NCI-H748 treated with DMSO at 0.1 percent for 48 hours (cell line): ENCODE measurements at places on chromosomes 16 and 17.

- DNase-seq = no peak
Observed at GRCh38 chr17:61118871-61119270, 280.8 kb upstream of the TBX2 start.

DNA sequence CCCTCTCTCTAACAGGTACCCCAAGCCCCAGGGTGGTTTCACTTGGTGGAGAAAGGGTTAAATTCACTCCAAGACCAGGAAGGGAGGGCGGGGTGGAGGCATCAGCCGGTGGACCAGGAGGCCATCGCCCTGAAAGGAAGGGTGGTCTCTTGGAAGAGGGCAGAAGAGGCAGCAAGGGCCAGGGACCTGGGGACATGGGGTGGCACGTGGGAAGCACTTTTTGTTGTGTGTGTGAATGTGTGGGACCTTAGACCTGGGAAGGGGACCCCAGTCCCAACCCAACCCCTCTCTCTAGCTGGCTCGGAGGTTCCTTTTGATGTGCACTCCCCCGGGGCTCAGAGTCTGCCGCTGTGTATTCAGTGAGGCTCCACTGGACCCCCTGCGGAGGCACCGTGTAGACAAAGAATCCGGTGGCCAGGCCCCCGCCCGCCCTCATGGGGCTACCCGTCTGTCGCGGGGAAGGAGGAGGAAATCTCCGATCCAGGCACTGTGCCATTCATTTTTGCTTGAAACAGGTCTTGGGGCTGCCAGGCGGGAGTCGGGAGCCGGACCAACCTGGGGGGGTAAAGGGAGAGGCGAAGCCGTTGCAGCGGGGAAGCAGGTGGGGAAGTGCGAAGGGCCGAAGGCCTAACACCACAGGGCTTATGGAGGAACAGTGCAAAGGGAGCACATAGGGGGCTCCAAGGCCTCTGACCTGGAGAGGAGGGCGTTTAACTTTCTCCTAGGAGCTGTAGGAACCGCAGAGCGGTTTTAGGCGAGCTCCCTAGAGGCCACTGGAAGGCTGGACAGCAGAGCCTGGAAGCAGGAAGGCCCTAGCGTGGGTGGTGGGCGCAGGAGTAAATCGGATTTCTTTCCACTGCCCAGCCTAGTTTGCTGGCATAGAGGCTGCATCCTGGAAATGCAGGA, 3.2 kb upstream of the WNT3 start:
- DNase-seq = no peak

DNA sequence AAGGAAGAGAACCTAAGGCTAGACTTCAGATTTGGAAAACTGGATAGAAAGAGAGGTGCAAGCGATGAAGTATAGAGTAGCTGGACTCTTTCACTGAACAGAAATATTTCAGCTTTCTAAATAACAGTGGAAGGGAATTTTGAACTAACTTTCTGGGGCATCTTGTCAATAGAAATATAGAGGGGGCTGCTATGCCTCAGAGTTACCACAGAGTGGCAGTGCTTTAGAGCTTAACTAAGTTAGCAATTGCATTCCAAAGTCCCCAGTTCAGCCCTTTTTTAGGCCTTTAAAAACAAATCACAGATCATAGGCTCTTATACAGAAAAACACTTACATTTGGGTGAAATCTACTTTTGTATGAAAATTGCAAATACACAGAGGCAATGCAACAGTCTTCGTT, 154.2 kb upstream of the CDH8 start:
- peak; percentile 4 for DNase-seq

DNA sequence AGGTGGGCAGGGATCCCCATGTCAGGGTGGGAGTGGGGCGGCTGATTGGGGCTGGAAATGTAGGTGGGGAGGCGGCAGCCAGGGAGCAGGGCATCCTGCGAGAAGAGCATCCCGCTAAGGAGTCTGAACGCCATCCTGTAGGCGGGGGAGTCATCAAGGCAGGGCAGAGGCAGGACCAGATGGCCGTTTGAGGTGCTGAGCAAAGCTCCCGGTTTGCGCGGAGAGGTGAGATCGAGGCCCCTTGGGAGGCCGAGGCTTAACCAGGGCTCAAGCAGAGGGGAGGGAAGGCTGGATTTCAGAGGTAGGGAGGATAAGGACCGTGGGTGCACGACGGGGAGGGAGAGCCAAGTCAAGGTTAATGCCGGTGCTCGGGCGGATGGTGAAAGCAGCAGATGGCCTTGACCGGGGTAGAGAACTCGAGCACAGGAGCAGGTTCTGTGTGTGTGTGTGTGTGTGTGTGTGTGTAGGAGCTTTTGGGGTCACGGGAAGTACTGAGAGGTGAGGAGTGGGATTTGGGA, 472 bp upstream of the NME2 start:
- DNase-seq = no peak

- DNase-seq = no peak
Observed at GRCh38 chr17:59798111-59798510, 90.7 kb downstream of the VMP1 start.

- no peak for DNase-seq
Observed at GRCh38 chr17:7260151-7260550, 2.1 kb downstream of the CLDN7 start.

DNA sequence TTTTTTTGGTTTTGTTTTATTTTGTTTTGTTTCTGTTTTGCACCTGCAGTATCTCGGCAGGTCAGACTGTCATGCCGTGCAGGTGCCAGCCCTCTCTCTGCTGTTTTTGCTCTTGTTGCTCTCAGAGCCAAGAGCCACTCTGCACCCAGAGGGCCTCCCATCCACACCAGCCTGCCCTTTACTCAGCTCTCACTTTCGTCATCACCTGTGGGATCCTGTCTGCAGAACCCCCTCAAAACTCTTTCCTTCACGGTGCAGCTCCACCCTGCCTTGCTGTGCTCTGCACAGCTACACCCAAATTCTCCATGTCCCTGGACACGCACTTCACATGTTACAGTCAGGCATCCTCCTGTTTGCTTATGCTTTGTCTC, 2.6 kb downstream of the AOC3 start:
- no peak for DNase-seq

DNA sequence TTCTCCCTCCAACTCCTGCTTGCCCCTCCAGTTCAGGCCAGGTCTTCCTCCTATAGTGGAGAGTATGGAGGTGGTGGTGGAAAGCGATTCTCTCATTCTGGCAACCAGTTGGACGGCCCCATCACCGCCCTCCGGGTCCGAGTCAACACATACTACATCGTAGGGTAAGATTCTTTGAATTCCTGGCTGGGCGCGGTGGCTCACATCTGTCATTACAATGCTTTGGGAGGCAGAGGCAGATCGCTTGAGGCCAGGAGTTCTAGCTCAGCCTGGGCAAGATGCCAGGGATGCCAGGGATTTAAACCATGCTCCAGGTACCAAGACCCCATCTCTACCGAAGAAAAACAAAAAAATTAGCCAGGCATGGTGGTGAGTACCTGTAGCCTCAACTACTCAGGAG, 1.4 kb downstream of the ZG16 start:
- DNase-seq = no peak
